Activated CD4-positive, alpha-beta T cell treated with anti-CD3 and anti-CD28 coated beads for 48 hours (primary cell): ENCODE measurements at places on chromosomes 6 and 20.

- DNase-seq, result no peak
Observed at GRCh38 chr6:131937703-131938631, 13.2 kb downstream of the CCN2 start.

DNA sequence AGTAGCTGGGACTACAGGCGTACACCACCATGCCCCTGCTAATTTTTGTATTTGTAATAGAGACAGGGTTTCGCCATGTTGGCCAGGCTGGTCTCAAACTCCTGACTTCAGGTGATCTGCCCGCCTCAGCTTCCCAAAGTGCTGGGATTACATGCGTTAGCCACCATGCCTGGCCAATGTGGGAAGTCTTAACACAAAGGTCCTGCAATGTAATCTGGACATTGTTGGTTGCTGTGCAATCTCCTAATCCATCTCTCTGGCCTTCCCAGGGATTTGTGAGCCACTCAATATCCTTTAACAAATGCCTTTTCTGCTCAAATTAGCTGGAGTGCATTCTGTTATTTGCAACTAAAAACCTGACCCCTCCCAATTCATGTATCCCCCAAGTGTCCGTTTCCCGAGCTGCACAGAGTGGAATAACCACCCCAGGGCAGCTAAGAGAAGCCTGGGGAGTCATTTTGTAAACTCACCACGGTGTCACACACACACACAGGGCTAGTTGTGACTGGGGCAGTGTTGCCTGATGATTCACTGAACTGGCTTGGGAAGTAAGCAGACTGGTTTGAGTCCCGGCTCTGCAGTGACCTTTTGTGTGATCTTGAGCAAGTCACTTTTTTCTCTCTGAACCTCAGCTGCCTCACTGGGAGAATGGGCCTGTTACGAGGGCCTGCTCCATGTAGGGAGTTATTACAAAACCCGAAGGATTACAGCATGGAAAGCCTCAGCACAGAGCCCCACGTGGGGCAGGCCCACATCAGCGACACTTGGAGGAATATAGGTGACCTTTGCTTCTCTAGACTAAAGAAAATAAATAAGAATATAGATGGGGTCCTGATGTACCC, 152.3 kb downstream of the ZMYND8 start:
- no peak for DNase-seq

- peak; percentile 14 for DNase-seq
Observed at GRCh38 chr6:7052443-7053011, 55.2 kb upstream of the RREB1 start.

DNA sequence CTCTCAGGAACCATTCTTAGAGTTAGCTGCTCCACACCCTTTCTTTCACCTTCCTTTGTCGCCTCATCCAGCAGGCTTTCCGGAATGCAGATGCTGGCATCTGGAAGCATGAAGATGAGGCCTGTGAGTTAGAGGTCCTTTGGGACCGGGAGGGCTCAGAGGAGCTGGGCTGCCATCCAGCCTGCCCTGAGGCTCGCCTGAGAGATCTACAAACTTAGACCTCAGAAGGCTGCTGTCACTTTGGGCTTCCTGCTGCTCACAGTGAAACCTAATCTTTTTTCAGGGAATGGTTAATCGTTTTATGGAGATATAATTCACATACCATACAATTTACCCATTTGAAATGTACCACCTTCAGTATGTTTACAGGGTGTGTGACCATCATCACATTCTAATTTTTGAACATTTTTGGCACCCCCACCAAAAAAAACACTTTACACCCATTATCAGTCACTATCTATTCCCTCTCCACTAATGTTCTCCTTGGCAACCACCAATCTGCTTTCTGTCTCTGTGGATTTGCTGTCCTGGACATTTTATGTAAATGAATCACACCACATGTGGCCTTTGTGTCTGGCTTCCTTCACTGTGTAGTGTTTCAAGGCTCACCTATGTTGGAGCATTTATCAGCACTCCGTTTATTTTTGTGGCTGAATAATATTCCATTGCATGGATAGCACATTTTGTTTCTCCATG, 20.0 kb upstream of the MPC1 start:
- DNase-seq, result no peak
